ENCODE measurements at places on chromosomes 5 and 9.
A peak's percentile ranks its signal among the peaks of the same experiment; 100 is the strongest.

GRCh38 chr9:16918920-16919319, 48.5 kb upstream of the BNC2 start:
- DNase-seq, result no peak

DNA sequence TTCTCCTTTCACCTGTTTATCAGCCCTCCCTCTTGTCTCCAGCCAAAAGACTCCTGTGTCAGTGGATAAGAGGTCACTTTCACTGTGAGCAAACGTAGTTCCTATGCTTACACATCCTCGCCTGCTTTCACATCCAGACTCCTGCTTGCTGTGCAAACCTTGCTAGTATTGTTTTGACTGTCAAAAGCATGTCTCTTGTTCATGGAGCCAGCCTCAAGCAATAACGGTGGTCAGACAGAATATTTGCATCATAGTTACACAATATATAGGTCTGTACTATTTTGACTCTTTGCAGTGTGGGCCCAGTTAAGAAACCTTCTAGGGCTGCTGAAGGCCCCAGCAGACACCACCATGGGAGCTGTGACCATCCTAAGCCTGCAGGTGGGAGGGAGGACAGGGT, 420.0 kb downstream of the SEMA5A start:
- no peak for DNase-seq

GRCh38 chr5:35575578-35575977, 42.1 kb upstream of the SPEF2 start:
- DNase-seq, result no peak

GRCh38 chr5:105783811-105784210, 1886.9 kb downstream of the EFNA5 start:
- DNase-seq, result no peak

DNA sequence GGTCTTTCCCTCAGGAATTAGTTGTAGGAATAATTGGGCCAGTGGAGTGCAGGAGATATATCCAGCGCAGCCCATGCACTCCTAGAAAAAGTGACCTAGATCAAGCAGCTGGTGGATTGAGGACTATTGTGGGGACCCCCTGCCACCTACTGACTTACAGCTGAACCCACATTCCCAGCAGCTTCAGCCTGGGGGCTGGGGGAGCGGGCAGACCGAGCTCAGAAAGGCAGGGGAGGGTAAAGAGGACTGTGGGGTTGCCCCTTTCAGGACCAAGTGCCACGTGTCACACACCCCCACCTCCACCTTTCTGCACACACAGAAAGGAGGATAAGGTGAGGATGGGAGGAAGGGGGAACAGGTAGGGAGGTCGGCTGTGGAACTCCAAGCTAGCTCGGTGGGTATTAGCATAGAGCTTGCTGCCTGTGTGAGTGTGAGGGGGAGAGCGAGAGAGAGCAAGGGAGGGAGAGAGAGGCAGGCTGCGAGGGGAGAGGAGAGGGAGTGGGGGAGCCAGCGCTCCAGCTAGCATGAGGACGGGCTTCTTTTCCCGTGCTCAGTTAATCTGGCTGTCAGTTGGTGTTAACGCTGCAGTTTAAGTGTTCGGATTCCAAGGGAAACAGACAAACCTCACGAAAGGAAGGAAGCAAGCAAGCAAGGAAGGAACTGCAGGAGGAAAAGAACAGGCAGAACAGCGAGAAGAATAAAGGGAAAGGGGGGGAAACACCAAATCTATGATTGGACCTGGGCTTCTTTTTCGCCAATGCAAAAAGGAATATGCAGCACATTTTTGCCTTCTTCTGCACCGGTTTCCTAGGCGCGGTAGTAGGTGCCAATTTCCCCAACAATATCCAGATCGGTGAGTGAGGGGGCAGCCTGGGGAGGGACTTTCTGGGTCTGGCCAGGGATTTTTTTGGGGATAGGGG, at the start of gene GRIA1:
Gene GRIA1, plus strand, starts transcription at position 553 of the 920 bp plus-strand sequence.
- peak; percentile 21 for DNase-seq

DNA sequence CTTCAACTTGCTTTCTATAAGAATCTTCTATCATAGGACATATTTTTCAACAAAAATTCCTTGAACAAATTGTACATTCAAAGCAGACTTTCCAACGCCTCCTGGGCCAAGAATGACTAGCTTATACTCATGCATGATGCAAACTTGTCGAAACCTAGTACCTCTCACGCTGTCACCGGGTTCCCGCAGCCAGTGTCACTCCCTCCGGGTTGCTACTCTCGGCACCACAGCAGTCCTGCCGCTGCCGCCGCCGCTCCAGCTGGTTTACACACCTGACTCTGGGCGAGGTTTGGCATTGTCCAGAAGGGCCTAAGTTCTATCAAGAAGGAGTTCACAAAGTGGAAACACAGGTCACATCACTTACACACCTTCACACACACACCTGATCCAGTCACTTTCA, 244.4 kb downstream of the ADAMTSL1 start:
- DNase-seq, result no peak

DNA sequence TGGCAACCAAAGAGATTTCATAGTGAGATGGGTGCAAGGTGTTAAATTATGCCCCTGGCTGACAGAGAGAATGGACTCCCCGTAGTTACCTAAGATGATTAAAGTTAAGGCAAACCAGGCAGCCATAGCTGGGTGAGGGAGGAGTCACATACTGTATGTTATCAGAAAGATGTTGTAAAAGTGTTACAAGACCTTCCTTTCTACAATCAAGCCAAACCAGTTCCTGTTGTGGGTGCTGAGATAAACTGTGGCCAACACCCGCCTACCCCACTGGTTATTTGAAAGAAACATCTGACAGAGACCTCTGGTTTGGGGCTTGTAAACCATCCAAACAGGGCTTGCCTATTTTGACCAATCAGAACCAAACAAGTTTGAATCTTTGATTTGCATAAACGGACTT, 684.7 kb upstream of the NUDT12 start:
- no peak for DNase-seq

GRCh38 chr5:90939211-90939610, 380.6 kb downstream of the ADGRV1 start:
- DNase-seq, result peak; percentile 47

- DNase-seq, result peak; percentile 85
Observed at GRCh38 chr9:93111371-93112115, 15.5 kb downstream of the CARD19 start.

GRCh38 chr5:133531178-133531577, 81.2 kb downstream of the FSTL4 start:
- no peak for DNase-seq

DNA sequence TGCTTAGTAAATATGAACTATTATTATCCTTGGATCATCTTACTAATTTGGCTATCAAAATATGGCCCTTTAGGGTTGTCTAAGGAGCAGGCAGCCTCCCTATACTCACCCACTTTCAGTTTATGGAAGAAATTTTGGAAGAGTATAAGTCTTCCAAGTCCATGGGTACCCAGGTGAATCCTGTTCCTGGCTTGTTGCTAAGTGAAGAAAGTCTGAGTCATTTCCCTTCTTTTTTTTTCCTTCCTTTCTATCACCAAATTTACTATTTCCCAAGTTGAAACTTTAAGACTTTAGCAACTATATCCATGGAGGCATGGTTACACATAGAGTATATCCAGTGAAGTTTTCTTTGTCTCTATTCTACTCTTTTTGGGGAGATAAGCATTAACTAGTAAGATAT, 184.0 kb upstream of the ACTBL2 start:
- no peak for DNase-seq
